CD14-positive monocyte (primary cell): ENCODE measurements at places on chromosomes 4 and X. TPM values are rescaled to one million over a fixed set of nuclear protein-coding genes. Genes with fewer than 3 reads are reported as not detected.

- DNase-seq: no peak
These were observed 631 bp upstream of the BMX start for GRCh38 chrX:15499976-15500375.

DNA sequence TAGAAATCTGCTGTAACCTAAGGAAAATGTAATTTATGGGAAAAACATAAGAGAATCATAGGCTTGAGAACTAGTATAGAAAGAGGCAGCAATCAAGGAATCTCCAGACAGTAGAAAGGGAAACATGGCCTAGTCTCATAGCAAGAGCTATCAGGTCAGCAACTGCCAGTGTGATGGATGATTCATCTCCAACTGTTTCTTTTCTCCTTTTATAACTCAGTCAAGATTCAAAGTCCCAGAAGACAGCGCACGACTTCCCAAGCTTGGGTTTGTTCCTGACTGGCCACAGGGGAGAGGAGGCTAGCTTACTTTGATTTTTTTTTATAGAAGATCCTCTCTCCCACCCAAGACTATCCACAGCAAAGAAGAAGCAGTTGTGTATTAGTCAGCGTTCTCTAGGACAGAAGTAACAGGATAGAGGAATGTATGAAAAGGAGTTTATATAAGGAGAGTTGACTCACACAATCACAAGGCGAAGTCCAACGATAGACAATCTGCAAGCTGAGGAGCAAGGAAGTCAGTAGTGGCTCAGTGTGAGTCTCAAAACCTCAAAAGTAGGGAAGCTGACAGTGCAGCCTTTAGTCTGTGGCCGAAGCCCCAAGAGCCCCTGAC lies 181.5 kb downstream of the GC start:
- DNase-seq: no peak

- DNase-seq: no peak
These were observed 138.3 kb upstream of the TEX13D start for GRCh38 chrX:124194199-124194598.

SMIM43 gene
- polyA plus RNA-seq: not detected
